ENCODE measurements at places on chromosomes 2 and 18.

GRCh38 chr2:198385856-198386255 is 581.5 kb downstream of the PLCL1 start:
- DNase-seq, result no peak

DNA sequence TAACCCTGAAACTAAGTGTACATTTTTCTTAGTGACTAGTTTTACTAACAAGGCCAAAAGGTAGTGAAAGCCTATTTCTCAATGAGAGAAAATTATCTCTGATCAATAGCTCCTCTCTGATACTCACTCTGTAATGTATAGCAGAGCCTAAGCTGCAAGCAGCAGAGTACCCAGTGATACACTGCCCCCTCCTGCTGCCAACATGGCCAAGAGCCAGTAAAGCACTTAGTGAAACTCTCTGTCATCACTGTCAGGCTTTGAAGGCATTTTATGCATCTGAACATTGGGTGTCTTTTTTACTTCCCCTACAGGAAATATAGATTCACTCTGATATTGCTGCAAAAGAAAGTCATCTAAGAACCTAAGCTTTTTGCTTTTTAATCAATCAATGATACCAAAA is 784.1 kb upstream of the CDH7 start:
- no peak for DNase-seq

GRCh38 chr18:10727477-10727876 is 201.7 kb downstream of the NAPG start:
- DNase-seq, result no peak

DNA sequence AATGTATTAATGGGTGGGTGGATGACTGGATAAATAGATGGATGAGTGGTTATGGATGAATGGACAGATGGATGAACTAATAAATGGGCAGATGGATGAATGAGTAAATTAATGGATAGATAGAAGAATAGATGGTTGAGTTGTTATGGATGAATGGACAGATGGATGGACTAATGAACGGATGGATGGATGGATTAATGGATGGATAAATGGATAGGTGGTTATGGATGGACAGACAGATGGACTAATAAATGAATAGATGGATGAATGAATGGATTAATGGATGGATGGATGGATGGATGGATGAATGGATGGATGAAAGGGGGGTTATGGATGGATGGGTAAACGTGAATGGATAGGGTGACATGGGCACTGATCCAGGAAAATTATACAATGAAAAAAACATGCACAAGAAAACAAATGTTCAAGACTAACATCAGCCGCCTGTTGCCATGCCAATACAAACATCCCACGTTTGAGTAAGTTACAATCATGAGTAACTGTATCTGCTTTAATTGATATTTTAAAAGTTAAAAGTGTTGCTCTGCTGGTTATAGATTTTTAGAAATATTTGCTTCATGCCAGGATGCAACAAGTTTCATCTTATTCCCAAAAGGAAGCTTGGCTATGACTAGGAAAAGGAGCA is 20.8 kb downstream of the PXDN start:
- no peak for DNase-seq

DNA sequence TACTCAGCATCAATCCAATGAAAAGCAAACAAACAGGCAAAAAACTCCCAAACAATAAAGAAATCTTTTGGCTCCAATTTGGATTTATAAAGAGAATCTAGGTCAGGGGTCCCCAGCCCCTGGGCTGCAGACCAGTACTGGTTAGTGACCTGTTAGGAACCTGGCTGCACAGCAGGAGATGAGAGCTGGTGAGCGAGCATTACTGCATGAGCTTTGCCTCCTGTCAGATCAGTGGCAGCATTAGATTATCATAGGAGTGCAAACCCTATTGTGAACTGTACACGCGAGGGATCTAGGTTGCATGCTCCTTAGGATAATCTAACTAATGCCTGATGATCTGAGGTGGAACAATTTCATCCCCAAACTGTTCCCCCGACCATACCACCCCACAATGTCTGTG is 102.2 kb downstream of the KIAA1328 start:
- DNase-seq, result no peak

- no peak for DNase-seq
These were observed 143.1 kb downstream of the FHOD3 start for GRCh38 chr18:36440614-36441013.

GRCh38 chr18:66601649-66602048 is 2.2 kb downstream of the CDH19 start:
- DNase-seq, result no peak

- DNase-seq, result no peak
These were observed 343.3 kb downstream of the CYP26B1 start for GRCh38 chr2:71804281-71804751.

- DNase-seq, result no peak
These were observed 82.8 kb downstream of the SMAD2 start for GRCh38 chr18:47847635-47848034.

- DNase-seq, result no peak
These were observed 46.1 kb downstream of the CDK15 start for GRCh38 chr2:201852462-201852861.

- no peak for DNase-seq
These were observed 55.6 kb downstream of the VIL1 start for GRCh38 chr2:218474527-218474926.

- no peak for DNase-seq
These were observed 463.8 kb upstream of the SLC8A1 start for GRCh38 chr2:40915651-40916050.

DNA sequence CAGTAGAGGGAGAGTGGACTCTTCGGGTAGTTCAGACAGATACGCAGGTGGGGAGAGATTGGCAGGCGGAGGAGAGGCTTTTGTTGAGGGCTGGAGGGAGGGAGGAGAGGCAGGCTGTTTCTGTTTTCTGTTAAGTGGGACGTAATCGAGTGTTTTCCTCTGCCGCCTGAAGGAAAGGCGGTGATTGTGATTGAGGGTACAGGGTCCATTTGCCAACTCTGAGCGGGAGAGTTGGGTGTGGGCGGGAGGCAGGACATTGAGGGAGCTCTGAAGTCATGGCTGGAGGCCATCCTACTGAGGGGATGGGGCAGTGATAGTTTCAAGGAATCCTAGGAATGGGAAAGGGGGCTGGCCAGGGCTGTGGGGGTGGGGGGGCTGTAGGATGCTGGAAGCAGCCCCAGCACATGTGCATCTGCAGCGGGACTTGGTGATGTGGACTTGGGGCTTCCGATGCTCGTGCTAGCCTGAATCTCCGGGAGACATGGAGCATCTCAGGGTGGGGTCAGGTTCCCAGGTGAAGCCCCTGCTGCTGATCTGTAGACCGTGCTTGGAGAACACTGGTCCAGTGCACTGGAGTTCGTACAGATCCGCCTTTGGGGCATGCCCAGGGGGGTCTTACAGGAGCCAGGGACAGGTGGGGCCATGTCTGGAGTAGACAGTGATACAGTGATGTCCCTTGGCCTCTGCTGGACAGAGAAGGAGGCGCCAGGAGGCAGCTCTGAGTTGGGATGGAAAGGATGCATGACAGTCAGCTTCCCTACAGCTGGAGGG is 167.5 kb downstream of the AGAP1 start:
- DNase-seq, result no peak

- no peak for DNase-seq
These were observed 703 bp downstream of the UGGT1 start for GRCh38 chr2:128091726-128092080.

All from substantia nigra (tissue), 51 donors.